OCI-LY7 (cell line): ENCODE measurements at places on chromosomes 1 and 21.

DNA sequence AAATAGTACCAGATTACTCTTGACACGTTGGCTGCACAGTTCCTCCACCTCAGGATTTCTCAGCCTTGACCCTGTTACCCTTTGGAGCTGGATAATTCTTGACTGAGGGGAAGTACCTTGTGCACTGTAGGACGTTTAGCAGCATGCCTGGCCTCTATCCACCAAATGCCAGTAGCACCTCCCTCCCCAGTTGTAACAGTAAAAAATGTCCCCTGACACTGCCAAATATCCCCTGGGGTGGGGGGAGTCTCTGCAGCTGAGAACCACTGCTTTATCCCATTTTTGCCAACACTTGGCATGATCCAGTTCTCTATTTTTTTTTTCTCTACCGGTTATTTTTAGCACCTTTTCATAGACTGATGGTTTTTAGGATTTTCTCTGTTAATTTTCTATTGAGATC, 34.0 kb downstream of the C1orf198 start:
- DNase-seq = no peak

DNA sequence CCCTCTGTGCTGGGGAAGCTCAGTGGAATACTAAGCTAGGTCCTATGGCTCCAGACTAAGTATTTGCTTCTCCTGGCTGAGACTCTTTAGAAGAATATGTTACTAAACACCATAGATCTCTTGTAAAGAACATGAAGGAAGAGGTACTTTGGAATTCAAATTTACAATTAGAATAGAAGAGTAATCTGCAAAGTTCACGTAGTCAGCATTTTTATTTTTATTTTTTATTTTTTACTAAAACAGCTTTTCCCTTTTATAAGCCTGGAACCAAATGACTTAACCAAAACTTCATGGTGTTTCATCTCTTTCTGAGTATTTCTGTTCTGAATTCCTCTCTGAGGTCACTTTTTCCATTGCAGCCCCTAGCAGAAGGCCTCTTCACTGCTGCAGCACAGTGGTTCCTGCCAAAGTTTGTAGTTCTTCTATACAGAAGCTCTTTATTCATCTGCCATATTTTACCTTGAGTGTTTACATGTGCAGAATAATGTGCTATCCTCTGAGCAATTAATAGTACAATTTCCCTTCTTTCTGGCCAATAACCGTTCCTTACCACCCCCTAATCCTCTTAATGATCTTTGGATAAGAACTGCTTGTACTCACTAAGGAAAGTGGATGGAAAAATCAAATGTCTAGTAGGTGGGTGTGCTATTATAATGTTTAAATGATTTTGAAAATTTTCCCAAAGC, 27.2 kb downstream of the TSEN15 start:
- no peak for DNase-seq

DNA sequence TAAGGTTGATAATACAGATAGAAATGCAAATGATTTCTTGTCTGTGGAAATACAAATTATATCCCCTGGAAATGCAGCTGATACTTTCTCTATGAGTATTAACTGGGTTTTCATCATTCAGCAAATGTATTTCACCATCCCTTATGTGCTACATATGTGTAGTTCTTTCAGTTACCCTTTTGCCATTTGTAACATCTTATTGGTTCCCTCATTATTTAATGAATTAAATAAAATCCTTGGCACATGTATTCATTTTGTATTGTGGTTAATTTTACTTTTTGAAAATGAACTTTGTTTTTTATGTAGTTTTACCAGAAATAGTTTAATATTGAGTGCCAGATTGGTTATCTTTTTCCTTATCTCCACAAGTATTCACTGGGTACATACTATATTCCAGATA, 89.9 kb upstream of the DEPDC1 start:
- DNase-seq = no peak

DNA sequence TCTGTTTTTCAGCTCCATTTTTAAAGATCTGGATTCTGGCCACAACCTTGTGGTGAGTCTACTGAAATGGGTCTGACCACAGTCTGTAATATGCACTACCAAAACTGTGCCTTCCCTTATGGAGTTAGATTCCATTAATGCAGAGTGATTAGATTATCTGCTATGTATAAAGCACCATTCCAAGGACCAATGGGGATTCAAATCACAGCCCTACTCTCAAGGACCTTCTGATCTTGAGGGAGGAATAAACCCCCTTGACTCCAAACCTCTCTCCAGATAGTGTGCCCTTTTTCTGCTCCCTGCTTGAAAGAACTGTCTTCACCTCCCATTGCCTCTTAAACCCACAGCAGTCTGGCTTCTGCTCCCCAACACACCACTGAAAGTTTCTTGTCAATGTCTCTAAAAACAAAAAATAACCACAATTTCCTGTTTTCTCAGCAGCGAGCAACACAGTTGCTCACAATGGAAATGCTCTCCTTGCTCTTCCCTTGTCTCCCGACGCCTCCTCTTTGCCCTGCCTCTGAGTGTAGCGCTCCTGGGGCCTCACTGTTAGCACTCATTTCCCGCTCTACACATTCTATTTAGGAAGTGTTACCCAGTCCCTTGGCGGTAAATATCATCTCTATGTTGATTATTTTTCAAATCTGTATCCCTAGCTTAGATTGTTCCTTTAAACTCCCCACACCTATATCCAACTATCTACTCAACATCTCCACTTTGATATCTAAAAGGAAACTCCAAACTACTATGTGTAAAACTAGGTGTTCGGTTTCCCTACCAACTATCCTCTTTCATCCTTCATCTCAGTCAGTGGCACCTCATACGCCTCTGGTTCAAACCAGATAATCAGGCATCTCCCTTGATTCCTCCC, 13.6 kb downstream of the PCNX2 start:
- DNase-seq = peak; percentile 16

DNA sequence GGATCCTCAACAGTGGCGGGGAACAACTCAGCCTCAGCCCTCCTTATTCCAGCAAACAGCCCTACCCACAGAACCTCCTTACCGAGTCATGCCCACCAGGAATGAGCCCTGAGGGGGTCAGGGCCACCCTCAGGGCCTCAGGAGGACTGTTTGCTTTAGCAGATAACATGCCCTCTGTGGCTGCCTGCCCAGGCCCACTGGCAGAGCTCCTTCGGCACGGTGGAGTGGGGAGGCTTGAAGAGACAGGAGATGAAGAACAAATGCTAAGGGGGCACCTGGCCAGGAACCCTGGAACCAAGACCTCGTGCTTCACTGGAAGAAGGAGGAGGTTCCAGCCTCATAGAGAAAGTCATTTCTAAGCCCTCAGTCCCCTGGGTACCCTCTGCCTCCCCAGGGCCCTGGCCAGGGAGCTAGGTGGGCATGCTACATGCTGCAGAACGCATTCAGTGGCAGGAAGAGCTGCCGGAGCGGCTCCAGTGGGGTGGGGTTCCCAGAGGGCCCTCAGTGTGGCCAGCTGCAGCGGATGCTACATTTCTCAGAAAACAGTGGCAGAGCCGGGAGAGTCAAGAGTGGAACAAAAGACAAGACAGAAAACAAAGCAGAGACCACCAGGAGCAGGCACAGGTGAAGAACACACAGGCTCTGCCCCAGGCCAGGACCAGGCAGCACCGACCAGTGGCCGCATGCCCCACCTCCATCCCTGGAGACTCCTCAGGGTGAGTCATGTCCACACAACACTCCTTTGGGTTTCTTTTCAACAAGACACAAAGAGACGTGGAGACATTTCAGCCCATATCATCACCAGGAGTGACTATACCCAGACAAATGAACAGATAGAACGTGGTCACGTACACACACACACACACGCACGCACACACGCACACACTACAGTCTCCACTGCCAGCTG, 39.8 kb downstream of the RIMS3 start:
- no peak for DNase-seq

DNA sequence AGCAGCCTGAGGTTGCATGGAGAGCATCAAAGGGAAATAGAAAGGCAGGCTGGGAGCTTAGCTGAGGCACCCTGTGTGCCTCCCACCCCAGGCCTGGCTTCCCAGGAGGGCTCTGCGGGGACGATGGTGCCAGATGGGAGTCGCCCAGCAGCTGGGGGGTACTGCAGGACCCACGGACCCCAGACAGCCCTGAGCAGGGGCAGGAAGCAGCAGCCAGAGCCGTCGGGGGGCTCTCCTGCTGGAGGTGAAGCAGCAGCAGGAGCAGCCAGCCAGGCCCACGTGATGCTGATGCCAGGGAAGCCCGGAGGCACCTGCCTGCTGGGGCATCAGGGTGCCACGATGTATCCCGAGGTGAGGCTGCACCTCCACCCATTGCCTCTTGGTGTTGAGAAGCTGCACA, 20.4 kb downstream of the RAP1GAP start:
- no peak for DNase-seq

DNA sequence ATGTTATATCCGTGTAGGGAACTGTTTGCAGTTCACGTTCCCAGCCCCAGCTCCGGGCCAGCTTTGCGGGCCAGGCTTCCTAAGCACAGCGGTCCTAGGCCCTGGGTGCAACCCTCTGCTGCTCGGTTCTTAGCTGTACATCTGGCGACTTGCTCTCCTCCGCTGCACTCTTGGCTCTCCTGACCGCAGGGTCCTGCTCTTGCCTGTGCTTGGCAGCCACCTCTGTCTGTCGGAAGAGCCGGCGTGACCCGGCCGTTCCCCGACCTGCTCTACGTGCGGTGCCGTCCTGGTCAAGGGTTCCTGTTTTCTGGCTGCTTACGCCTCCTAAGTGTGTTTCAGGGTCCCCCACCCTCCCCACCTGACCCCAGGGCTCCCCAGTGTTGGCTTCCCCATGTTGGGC, 36.7 kb downstream of the FAAP20 start:
- DNase-seq = no peak

DNA sequence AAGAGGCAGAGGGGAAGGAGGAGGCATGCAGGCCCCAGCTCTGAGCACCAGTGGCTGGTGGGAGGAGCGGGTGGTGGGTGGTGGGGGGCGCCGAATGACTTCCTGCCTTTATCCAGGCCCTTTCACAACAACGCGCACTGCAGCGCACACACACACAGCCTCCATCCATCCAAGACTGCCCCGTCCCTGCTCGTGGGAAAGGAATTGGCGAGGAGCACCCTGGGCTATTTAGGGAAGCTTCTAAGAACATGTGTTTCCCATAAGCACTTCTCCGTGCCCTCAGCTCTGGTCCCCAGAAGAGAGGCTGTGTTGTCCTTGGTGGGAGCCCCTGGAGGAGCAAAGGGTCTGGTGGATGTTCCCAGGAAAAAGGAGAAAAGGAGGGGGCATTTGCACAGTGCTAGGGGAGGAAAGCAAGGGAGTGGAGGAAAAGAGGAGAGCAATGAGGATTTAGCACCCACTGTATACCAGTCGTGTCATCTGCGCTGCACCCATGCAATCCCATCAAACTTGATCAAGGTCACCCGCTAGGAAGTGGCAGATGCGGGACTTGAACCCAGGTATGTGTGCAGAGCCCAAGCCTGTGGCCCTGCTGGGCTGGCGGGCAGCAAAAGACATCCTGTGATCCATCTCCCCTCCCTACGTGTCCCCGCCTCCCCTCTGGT, 28.1 kb downstream of the EPHA2 start:
- no peak for DNase-seq

DNA sequence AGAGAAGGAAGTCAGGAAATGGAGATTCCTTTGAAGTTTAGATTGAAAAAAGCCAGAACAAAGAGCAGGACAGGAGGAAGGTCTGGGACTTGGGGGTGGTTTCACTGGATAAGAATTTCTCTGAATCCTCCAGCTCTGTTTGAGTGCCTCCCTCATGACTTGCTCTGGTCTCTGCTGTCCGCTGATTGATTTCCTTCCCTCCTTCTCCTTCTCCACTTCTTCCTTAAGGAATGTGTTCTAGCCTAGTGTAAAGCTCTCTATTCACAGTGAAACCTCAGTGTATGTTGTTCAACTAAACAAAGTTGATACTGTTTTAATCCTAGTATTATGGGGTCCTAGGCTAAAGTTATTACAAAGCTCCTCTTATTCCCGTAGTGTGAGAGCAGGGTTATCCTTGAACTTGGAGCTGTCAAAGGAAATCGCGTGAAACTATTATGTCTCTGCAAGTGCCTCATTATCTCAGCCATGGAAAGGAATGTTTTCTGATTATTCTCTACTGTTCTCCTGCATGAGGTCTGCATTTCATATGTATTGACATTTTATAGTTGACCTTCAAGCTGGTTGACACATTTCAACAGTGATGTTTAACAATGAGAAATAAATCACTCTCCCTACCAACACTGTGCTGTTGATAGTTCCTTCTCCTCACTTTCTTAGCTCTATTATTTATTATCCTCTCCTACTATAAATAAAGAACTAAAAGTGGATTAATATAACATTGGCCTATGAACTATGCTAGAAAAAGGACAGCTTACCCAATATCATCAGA, 82.7 kb upstream of the KCTD3 start:
- no peak for DNase-seq

GRCh38 chr1:230077011-230077410, 10.0 kb downstream of the GALNT2 start:
- no peak for DNase-seq
